LoVo (cell line): ENCODE measurements at places on chromosomes 13 and 19.

DNA sequence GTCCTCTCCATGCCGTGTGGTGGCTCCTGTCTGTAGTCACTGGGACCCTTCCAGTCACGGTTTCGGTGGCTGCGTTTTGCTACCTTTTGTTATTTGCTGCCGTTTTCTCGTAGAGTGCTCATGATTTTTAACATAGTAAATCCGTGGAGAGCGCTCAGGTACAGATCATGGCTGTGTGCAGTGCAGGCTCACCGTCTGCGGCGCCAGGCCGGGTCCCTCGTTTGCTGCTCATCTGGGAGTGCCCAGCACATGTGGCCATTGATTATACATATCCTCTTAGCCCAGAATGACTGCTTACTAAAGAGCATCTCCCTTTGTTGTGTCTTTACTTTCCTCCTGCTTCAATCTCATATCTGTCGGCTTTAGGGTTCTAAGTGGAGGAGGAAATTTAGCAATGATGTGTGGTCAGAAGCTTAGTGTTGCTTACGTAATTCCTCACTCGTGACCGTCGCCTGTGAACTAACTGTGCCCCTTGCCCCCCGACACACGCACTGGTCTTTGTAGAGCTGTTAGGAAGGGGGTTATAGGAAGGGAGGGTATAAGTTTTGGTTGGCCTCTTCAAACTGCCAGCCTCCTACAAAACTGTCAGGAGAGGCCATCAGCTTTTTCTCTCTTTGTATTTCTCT lies 31.8 kb downstream of the TFDP1 start:
- DNase-seq, result no peak

DNA sequence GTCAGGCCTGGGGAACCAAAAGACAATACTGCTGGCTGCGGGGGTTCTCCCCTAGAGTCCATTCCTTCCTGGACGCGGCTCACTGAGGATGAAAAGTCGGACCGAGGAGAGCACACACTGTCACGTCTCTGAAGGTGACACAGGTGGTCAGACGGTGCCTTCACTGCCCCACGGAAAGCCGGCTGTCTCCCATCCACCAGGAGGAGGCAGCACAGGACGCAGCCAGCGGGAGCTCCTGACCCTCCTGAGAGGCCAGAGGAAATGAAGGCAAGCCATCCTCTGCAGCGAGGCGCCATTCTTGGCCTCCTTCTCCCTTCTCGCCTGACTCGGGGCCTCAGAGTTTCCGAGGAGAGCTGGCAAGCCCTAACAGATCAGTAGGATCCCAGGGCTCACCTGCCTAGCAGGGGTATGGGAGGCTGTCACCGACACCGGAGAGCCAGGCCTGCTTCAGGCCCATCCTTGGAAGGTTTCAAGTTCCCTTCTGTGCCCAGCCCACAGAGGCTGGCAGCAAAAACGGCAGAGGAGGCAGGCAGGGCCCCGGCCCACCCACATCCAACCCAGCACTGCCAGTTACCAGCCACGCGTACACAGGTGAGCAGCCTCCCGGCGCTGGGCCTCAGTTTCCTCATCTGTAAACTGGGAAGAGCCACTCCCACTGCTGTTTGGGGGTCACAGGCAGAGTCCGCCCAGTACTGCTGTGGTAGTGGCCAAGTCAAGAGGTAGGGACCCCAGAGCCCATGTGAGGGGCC lies 4.5 kb downstream of the REXO1 start:
- DNase-seq, result no peak

DNA sequence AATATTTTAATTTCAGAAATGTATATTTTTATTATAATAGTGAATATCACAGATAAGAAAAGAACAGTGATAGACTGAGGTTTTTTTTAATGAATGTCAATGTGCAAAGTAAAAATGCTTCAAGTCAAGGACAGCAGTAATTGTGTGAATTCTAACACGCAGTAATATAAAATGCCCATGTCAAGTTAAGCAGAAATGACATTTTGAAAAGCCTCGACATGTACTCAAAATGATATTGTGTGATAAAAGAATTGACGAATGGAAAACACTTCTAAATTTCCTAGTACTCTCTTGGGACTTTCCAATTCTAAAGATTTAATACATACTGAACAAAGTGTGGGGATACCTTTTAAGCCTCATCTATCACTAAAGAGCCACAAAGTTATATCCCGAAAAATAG lies 172.6 kb downstream of the SLITRK6 start:
- no peak for DNase-seq

DNA sequence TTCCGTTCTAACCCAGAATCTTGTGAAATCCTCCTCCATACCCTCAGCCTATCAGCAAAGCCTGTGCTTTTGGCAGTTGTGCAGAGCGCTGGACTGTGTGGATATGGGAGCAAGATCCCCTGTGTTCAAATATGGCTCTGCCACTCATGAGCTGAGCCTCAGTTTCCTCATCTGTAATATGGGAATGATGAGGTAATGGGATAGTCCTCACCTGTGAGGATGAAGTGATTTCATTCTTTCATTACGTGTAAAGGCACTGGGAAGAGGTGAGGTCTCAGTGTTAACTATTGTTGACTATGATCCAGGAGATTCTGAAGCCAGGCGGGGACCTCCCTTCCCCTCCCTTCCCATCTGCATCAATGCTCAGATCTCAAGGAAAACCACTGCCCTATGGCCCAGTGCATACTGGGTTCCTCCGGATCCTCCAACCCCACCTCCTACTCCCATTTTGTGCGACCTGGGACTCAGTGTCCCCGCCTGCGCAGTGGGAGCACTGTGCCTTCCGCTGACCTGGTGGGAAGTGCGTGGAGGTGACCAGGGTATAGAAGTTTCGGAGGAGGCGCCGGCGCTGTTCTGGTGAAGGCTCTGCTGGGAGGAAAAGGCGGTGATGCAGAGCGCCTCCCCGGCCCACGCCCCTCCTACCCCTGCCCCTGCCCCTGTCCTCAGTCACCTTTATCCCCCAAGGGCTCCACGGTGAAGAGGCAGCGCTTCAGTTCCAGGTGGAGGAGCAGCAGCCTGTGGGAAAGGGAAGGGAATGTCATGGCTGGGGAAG lies 5.0 kb downstream of the FUZ start:
- DNase-seq, result no peak

- DNase-seq, result no peak
Observed at GRCh38 chr13:30619731-30620130, 2.0 kb downstream of the USPL1 start.

GRCh38 chr19:49210108-49210900 lies 52.7 kb downstream of the TRPM4 start:
- DNase-seq, result no peak

DNA sequence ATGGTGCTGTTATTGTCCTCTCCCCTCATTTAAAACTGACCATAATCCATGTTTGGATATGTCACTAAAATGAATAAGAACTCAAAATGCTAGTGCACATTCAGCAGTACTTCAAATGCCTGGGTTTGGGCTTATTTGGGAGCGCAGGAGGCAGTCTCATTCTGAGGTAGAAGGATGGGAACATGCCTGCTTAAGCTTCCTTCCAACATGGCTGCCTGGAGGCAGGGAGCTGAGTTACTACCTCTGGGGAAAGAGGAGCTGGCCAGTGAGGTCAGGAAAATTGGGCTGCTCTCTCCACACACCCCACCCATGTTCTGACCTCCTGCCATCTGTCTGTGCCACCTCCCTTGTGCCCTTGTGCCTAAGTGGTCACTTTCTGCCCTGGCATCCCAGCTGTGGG lies 85.7 kb downstream of the PTPRS start:
- DNase-seq, result no peak

GRCh38 chr19:42252365-42253244 lies 2.3 kb downstream of the ERF start:
- no peak for DNase-seq

DNA sequence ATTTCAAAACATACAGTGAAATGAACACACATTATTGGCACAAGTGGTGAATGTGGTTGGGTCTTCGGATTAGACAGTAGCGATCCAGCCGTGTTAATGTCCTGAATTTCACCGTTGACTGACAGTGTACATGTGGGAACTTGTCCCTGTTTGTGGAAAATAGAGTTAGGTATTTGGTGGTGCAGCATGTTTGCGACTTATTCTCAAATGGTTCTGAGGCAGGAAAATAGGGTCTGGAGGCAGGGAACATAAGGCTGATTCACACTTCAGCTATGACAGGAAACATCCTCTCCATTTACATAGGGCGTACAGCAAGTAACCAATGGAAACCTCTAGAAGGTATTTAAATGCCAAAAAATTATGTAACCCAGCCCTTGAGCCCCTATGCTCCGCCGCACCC lies 4.2 kb downstream of the LGALS7B start:
- no peak for DNase-seq

DNA sequence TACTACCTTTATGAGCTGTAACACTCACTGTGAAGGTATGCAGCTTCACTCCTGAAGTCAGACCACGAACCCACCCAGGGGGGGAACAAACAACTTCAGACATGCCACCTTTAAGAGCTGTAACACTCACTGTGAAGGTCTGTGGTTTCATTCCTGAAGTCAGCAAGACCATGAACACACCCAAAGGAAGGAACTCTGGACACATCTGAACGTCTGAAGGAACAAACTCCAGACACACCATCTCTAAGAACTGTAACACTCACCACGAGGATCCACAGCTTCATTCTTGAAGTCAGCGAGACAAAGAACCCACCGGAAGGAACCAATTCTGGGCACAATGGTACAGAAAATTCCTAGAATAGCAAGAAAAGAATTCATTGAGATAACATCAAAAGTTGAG lies 1796.5 kb upstream of the MIR17HG start:
- peak; percentile 31 for DNase-seq

GRCh38 chr13:105410602-105411001 lies 1124.9 kb downstream of the EFNB2 start:
- DNase-seq, result peak; percentile 32

DNA sequence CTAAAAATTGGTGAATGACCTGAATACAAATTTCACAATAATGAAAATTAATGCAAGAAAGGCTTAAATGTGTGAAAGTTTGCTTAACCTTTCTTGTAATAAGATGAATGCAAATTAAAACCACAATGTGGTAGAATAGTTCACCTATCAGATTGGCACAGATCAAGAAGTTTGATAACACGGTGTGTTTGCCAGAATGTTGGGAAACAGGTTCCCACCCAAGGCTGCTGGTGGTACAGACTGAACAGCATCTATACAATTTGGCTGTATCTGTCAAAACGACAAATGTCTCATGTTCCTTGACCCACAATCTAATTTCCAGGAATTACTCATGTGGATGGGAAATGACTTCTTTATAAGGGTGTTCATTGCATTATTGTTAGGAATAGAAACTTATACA lies 8.6 kb upstream of the IRS2 start:
- DNase-seq, result no peak

DNA sequence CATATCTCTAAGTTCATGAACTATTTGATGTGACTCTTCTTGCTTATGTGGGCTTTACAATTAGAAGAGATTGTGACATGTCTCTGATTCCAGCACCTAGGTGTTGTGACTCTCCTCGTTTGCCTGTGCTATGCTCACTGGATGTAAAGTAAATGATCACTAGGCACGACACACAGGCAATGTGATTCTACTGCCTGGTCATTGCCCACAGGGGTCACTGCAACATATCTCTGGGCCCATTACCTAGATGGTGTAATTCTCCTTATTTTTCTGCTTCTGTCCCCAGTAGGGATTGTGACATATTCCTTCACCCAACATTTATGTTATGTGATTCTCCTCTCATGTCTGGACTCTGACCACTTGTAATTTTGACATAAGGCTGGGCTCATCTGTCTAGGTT lies 65.8 kb upstream of the ZNF91 start:
- no peak for DNase-seq

GRCh38 chr13:113917096-113917495 lies 53.2 kb upstream of the GAS6 start:
- no peak for DNase-seq

- DNase-seq, result no peak
Observed at GRCh38 chr19:13848798-13849676, 27.9 kb upstream of the NANOS3 start.

DNA sequence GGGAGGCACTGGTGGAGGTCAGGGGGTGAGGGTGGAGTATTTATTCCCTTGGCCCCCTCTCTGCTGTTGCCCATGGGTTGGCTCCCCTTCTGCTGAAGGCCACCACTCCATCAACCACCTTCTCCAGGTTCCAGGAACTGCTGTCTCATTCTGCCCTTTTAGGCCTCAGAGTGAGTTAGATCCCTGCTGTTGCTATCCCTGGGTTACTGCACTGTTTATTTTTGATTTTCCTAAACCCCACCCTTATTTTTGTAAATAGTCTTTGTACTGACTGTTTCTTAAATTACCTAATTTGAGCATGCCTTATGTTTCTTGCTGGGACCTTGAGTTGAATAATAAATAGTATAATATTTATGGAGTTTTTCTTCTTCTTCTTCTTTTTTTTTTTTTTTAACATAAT lies 132.8 kb downstream of the RGCC start:
- DNase-seq, result no peak

- no peak for DNase-seq
Observed at GRCh38 chr19:1567848-1568227, 287 bp downstream of the MEX3D start.

DNA sequence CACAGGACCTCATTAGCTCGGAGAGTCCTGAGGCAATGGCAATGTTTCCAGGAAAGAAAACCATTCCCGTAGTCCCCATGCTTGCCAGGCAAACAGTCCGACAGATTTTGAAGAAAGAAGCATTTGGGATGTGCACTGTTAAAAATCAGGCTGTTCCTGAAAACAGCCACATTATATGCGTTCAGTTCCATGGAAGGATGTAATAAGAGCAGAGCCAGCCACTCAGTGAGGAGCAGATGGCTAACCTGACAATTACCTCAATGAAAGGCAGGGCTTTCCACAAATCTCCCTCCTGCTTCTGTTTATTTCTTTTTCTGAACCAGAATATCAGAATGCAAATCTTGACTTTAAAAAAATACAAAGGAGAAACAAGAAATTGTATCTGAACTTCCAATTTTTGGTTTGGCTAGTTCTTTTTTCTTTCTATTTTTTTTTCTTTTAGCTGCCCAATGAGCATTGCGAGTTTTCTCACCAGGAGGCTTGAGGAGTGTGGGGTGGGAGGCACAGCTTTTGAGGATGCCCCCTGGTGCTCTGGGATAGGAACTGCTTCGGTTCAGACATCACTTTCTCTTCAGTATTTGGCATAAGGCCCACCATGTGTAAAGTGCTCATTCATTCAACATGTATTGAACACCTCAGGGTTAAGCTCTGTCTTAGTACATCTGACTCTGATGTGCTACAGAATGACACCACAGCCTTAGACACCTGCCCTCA lies 124.2 kb downstream of the TBC1D4 start:
- DNase-seq, result peak; percentile 58

DNA sequence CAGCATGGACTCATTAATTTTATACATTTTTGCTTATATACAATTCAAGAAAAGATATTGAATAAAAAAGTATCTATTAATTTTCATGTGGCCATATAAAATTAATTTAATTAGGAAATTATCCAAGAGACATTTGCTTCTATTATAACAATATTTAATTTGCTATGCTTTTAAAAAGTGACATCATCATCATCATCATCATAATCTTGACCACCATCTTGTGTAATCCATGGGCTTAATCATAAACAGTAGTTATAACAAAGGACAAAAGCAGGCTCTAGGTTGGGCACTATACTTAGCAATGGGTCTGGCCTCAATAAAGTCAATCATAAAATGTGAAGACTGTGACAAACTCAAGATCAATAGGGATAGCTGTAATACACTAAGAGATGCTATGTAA lies 1031.6 kb downstream of the SLITRK1 start:
- DNase-seq, result no peak

- DNase-seq, result no peak
Observed at GRCh38 chr19:17473041-17473440, 2.7 kb downstream of the SLC27A1 start.

- no peak for DNase-seq
Observed at GRCh38 chr13:74528734-74529513, 394.7 kb upstream of the KLF12 start.

- no peak for DNase-seq
Observed at GRCh38 chr13:37289212-37289935, 183.9 kb upstream of the CSNK1A1L start.
